ENCODE measurements at places on chromosomes 12 and 14.

DNA sequence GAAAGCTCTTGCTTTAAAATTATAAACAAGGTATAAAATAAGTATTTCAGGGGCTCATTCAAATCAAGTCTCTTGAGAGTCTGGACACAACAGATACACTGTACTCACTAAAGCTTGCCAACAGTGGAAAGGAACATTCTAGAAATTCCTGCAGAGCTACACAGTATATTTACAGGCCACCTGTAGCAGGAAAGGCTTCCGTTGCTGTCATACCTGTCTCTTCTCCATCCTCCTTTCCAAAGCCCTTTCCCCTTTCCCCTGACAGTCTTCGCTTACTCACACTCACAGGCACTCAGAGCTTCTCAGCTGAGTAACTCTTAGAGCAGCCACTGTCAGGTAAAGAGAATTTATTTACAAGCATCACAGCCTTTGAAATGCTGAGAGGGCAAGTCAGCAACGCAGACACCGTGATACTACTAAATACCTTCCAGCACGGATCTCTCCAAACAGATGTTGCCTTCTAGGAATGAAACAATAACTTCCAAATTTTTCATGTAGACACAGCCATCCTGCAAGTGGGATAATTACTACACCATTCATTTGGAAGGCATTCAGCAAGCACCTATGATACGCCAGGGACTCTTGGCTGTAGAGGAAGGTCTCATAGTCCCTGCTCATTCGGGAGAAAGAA, 167.9 kb downstream of the FOXN3 start:
- no peak for DNase-seq

GRCh38 chr12:1611803-1612572, 17.0 kb upstream of the WNT5B start:
- DNase-seq = no peak

DNA sequence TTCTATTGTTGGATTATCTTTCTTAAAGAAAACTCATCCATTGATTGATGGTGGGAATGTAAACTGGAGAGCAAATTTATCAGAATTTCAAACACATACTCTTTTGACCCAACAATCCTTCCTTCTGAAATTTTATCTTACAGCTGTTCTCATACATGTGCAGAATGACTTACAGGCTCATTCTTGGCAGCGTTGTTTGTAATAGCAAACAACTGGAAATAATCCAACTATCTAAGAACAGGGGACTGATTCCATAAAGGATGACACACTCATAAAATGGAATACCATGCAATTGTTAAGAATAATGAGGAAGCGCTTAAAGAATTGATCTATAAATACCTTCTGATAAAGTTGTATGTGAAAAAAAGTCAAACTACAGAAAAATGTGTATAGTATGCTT, 24.0 kb downstream of the RHOJ start:
- no peak for DNase-seq

DNA sequence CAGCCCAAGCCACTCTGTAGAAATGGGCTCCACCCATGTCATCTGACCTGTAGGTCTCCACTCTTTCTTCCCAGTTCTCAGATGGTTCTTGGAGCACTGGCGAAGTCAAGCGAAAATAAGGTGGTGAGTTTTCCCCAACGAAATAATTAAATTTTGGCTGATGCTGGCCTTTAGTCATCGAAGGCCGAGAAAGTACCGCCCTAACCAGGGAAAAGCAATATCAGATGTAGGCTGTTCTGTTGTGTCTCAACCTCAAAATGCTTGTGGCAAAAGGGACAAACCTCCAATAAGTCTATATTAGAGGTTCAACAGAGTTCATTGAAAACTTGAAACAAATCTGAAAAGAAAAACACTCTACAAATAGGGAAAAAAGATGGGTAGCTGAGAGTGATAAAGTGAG, 48.6 kb upstream of the BCAT1 start:
- no peak for DNase-seq

DNA sequence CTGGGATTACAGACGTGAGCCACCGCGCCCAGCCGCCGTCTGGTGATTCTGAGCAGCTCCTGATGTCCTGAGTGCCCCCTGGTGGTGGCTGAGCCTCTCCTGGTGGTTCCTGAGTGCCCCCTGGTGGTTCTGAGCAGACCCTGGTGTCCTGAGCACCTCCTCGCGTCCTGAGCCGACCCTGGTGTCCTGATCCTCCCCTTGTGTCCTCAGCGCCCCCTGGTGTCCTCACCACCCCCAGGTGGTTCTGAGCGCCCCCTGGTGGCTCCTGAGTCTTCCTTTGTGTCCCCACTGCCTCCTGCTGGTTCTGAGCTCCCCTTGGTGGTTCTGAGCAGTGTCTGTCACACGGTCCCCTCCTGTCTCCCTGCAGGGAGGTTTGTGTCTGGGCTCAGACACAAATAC, 1304.9 kb downstream of the TMEM121 start:
- DNase-seq = no peak

Data from chondrocyte (in vitro differentiated cells).